Progenitor cell of endocrine pancreas (in vitro differentiated cells): ENCODE measurements at places on chromosomes 4 and X. TPM values are rescaled to one million over a fixed set of nuclear protein-coding genes. Genes with fewer than 3 reads are reported as not detected.

DNA sequence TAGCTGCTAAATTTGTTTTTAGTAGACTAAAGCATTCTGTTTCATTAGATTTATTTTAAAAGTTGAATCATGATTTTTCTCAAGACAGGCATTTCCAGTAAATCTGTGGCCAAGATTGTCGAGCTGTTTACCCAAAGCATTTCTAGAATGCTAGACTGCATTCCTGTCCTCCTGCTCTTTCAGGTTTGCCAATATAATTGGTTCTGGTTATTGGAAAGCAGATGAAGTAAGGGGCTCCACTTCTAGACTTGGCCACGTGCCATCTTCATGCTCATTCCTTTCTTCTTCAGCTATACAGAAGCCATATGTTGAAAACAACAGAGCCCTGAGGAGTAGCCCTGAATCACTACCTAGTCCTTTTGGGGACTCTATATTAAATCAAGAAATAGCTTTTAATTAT, 62.5 kb downstream of the PGRMC2 start:
- DNase-seq = no peak

The SCD5 gene
- total RNA-seq = 14.6 and 15.7 TPM in 2 replicates

The FAM184B gene
- total RNA-seq = 0.17 and 0.20 TPM in 2 replicates

The SYNPO2 gene
- total RNA-seq = 1.3 and 2.2 TPM in 2 replicates

- no peak for DNase-seq
These were observed 56.4 kb downstream of the TMA16 start for GRCh38 chr4:163550869-163551267.

DNA sequence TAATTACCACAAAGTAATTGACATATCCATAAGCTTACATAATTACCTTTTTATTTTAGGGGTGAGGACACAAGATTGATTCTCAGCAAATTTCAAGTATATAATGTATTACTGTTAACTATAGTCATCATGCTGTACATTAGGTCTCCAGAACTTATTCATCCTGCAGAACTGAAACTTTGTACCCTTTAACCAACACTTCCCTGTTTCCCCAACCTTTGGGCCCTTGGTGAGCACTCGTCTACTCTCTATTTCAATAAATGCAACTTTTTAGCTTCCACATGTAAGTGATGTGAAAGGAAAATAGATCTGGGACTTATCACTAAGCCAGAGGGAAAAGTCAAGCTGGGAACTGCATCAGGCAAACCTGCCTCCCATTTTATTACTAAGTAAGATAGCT, 33.6 kb upstream of the CCNG2 start:
- no peak for DNase-seq

DNA sequence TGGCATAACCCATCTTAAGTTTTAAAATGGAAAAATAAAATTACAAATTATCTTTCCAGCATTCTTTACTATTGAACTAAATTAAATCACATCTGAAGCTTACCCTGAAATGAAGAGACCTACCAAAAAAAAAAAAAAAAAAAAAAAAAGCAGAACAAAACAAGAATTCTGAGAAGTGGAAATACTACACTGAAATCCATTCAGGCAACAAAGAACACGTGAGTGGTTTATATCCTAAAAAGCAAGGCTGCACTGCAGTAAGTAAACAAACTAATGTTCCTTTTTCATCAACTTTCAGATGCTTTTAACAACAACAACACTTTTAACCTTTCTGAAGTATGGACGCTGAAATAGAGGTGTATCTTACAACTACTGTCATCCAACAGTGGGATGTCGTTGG, 7.5 kb downstream of the FRYL start:
- no peak for DNase-seq

DNA sequence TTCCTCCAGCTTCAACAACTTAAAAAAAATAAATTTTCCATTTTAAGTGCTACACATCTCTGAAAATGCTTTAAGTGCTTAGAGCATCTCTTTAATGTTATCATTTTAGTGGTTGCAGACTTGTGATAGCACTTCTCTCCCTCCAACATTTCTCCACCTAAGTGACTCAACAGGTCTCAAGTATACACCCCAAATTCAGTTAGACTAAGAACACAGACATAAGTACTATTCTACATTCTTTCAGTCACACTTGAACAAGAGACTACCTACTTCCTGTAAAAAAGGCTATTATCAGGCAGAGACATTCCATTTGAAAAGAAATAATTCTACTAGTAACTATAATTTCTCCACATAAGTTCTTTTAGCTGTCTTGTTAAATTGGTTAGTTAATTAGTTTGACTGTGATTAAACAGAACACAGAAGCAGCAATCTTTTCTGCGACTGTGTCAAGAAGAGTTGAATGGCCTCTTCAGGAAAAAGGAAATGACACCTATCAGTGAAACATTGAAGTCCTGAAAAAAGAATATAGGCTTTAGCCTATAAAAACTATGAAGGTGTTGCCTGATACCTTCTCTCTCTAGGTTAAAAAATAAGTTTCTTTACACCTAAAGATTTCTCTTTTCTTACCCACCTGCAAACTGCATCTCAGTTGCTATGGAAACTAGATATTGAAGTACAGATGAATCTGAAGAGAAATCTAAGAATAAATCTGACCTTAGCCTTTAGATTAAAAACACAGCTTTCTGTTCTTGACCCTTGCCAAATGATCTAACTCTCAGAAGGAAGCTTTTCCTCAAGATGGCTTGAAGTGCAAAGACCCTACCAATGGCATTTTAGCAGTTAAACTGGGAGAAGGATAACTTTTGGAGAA, 18.0 kb downstream of the NAF1 start:
- no peak for DNase-seq

The XPNPEP2 gene
- 0.11 TPM in 1 of 2 replicates, not detected in the other for total RNA-seq

DNA sequence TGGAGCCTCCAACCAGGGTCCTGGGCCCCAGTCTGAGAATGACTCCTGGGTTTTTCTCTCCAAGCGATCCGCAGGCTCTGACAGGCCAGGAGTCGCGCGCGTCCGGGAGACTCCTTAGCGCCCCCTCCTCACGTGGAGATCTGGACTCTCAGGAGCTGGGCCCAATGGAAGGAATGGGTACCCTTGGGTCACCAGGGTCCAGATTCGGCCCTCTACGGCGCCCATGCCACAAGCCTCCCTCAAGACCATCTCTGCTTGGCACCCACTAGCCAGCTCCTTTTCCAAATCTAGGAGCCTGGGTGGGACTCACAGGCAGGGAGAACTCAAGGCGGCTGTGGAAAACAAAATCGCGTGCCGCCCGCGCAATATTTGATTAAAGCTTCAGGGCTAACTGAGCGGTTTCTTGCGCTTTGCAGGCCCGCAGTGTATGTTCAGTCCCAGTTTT, 7.1 kb downstream of the HAND2 start:
- no peak for DNase-seq

The GLRA2 gene
- not detected in 2 replicates for total RNA-seq

DNA sequence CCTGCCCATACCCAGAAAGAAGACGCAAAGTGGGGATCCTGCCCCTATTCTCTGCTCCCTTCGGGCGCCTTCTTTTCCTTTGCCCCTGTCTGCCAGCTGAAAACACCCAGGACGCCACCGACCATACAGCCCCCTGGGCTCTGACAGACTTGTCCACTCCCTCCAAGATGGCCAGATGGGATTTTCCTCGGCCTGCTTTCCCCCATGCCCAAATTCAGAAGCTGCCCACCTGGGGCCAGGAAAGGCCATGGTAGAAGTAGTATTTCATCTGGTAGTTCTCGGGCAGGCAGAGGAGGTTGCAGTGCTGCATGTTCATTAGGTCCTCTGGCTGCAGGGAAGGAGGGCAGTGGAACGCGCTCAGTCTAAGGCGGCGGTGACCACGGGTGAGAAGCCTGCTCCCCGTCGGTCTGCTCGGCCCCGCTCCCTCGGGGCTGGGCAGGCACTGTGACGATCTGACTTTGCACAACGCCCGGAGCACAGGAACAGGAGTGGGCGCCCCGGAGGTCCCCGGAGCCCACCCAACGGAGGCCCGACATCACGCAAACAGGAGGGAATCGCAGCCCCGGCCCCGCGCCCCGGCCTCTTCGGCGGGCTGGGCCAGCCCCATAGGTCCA, 582 bp downstream of the NAA10 start:
- DNase-seq = no peak

DNA sequence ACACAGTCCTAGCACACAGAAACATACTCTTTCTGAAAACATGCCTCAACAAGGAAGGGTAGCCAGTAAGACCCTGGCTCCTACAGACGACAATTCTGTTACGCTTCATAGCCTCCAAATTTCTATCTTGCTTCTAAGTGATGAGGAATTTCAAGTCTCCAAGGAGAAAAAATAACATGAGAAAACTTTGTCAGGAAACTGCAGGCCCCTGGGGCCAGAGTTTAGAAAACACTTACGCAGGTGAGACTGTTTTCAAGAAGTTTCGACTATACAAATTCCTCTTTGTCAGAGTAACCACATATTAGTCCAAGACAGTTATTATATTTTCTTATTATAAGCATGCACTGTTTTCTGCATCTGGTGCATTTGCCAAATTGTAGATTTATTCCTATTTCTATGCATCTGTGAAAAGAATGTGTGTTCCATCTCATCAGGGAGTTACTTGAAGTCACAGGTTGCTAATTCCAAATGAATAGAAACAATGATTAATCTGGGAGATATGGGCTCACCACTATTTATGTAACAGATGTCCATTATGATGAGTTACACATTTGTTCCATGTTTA, 30.3 kb upstream of the HCCS start:
- DNase-seq = no peak

GRCh38 chr4:34193451-34194154, 2050.7 kb downstream of the ARAP2 start:
- no peak for DNase-seq

- no peak for DNase-seq
These were observed 36.7 kb upstream of the MXD4 start for GRCh38 chr4:2298532-2298991.

- DNase-seq = no peak
These were observed 184.1 kb downstream of the CBR4 start for GRCh38 chr4:168825975-168826374.

The RBM3 gene
- total RNA-seq = 140 and 169 TPM in 2 replicates

The BEX2 gene
- 36.0 and 42.0 TPM in 2 replicates for total RNA-seq

The PABPC5 gene
- 2.6 and 3.0 TPM in 2 replicates for total RNA-seq

The TCEAL1 gene
- total RNA-seq = 18.9 and 21.5 TPM in 2 replicates

The GNRHR gene
- not detected in 2 replicates for total RNA-seq

DNA sequence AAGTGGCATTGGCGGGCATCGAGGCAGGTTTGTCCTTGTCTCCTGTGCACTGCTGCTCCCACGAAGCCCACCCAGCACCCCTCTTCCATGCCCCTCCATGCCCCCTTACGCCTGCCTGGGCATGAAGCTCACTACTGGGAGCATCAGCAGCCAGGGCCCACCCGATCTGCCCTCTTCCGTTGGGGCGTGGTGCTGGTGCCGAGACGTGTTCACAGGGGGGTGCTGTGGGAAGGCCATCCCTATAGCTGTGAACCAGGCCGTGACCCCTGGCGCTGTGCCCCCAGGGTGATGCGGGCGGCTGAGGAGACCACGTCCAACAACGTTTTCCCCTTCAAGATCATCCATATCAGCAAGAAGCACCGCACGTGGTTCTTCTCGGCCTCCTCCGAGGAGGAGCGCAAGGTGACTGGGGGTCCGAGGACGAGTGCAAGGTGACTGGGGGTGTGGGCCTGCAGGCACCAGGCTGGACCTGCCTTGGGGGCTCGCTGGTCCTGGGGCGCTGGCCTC, 19.3 kb upstream of the ADD1 start:
- no peak for DNase-seq

DNA sequence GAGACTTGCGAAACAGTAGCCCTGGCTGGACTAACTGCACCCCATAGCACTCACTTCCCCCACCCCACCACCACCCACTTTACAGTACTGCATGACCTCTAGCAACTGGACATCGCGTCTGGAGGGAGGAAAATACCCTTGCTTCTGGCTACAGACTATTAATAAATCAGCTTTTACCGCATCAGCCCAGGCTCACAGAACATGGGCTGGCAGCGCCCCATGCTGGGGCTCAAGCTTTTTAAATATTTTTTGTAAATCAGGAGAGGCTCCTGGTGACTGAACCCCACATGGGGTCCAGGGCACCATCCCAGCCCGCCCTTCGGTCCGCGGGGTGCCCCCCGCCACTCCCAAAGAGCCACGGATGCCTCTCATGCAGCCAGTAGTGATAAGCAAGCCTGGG, 2.7 kb downstream of the HS6ST2 start:
- DNase-seq = no peak

The ARHGEF38 gene
- 1.6 and 1.8 TPM in 2 replicates for total RNA-seq

DNA sequence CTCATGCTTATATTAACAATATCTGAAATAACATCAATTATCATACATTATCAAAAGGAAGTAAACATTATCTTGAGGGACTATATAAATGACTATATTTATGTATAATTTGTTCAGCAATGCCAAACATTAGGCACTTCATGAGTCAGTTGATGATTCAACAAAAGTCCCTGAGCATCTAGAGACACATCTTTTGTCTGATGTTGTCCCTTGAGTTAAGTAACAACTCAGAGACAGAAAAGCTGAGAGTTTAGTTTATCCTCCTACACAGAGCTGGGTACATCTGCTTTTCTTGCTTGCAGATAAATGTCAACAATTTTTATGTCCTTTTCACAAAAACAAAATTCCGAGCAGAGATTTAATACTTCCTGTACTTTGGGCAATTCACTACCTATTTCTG, 311.1 kb downstream of the INPP4B start:
- no peak for DNase-seq

GRCh38 chrX:67601771-67602170, 58.0 kb downstream of the AR start:
- DNase-seq = no peak

DNA sequence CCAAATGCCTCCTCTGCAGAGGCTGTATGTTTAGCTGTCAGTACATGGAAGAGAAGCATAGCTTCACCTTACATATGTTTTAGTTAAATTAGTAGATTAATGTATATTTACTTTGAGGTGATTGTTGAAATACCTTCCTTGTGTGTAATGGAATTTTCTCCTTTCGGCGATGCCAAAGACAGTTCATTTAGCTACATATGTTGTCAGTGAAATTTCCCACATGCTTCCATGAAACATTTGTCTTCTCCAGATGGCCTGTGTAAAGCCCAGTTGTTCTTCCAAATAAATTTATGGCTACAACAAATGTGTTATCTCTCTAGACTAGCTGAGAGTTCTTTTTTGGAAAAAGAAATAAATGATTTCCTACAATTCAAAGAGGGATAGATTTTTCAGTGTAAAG, 95.2 kb downstream of the GPAT3 start:
- DNase-seq = no peak

GRCh38 chrX:129998021-129998420, 15.6 kb downstream of the BCORL1 start:
- DNase-seq = no peak
